ENCODE measurements at places on chromosomes 13 and 19.
A peak's percentile ranks its signal among the peaks of the same experiment; 100 is the strongest.

DNA sequence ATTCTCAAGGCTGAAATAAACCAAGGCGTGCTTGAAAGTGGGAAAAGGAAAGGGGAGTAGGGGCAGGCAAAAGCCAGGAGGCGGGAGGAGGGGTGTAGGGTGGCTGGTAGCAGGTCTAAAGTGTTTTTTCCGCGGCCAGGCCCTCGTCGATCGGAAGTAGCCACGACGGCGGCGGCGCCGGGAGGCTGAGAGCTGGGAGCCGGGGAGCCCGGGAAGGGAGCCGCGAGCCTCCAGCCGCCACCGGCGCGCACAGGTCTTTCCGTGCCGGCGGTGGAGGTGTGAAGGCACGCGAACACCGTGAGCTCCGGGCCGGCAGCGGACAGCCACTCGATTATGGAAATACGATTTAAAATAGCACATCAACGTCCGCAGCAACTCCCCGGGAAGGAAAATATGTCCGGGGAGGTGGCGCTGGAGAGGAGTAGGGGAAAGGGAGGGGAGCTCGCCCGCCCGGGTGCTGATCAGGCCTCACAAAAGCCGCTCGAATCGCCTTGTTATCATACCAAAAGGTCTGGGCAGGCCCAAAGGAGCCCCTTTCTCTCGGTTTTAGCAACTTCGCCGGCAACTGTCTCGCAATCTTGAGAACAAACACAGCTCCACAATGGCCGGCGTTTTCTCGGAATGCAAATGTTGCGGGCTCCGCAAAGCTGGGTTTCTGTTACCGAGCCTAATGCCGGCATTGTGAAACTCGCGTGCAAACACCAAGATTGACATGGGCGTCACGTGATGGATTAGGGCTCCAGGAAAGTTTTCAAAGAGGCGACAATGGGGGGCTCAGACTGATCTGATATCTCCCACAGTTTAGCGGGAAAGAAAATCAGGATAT, 2.9 kb upstream of the PCDH8 start:
- peak; percentile 5 for DNase-seq

GRCh38 chr19:3665681-3666544, 34.4 kb downstream of the PIP5K1C start:
- peak; percentile 36 for DNase-seq

DNA sequence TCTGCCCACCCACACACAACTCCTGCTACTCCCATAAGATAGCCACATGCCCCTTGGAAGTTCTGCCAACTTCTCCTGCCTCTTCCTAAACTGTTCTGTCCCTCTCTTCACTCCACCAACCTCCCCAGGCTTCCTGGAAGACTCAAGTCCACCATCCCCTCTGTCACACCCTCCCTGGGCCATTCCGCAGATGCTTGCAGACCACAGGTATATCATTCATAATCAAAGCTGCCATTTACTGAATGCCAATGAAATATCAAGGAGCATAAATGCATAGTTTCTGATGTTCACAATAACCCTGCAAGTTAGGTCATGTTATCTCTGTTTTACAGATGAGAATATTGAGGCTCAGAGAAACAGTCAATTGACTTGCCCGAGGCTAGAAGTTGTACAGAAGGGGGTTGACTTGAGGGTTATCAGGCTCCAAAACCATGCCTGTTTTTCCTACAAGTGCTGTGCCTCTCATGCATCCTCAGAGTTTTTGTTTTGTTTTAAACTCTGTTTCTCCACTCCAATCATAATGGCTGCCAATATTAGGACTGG, 135.6 kb downstream of the SLC7A1 start:
- no peak for DNase-seq

- no peak for DNase-seq
Observed at GRCh38 chr13:95226932-95227695, 74.1 kb downstream of the ABCC4 start.

GRCh38 chr19:17060802-17061201, 14.4 kb downstream of the HAUS8 start:
- DNase-seq, result no peak

GRCh38 chr19:13329766-13330165, 176.5 kb downstream of the CACNA1A start:
- no peak for DNase-seq

DNA sequence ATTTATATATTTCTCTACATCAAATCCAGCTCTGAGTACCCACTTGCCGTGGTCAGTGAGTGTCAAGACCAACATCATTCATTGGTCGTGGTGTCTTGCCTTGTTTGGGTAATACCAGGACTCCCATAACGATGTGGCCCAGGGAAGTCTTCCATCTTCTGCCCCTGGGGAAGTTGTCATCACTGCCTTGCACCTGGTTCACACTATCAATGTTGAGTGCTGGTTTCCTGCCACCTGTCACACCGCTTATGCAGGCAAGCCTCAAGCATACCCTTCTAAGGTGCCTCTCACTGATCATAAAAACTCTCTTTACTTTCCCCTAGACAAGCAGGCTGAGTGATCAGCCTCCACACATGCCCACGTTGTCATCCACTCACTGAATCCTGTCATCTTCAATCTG, 382.4 kb downstream of the KCTD12 start:
- DNase-seq, result no peak

DNA sequence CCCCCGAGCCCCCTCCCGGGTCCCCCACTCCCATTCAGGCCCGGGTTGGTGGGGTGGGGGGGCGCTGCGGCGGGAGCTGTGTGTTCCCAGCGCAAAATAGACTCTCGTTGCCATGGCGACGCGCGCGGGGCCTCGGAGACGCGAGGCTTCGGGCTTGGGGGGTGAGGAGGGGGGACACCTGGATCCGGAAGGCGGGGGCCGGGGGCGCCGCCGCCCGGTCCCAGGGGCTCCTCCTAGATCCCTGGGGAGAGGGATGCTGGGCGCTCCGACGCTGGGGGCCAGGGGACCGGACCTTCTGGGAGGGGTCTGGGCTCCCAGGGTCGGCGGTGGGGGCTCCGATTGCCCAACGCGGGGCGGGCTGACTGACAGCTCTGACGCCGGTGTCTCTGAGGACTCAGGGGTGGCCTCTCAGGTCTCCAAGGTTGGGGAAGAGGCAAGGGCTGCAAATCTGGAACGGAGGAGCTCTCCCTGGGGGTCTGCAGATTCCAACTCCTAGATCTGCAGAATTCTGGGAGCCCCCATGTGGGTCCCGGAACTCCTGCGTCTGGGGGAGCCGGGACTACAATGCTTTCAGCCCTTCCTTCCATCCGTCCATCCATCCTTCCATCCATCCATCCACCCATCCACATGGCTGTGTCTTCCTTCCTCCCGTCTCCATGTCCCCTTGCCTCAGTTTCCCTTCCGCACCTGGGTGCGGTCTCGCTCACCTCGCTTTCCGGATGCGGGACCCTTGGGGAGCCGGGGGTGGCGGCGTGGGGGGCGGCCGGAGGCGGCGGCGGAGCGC, 9.1 kb upstream of the SHISA7 start:
- DNase-seq, result no peak

GRCh38 chr13:94311893-94312292, 167.6 kb downstream of the DCT start:
- DNase-seq, result peak; percentile 56

DNA sequence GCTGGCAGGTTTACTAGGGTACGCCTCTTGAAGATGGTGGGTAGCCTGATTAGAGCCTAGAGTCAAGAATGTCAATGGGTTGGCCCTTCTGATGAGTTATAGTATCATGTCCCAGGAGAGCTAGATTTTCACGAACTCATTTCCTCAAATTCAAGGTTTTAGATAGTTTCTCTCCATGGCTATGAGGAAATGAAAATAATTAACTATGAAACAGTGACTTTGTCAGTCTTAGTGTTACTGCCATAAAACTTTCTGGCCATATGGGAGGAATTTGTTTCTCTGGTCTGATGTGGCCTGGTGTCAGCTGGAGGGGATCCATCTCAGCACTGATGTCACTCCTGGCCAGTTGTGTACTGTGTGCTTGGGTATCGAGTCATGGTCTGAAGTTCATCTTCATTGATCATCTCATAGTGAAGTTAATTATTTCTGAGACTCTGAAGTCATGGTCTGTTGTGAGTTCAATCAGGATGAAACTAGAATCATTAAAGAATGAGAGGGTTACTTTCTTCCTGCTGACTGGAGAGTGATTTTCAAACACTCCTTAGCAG, 49.4 kb upstream of the TNFSF11 start:
- no peak for DNase-seq

- no peak for DNase-seq
Observed at GRCh38 chr19:50909240-50910070, 1.7 kb downstream of the KLK4 start.

DNA sequence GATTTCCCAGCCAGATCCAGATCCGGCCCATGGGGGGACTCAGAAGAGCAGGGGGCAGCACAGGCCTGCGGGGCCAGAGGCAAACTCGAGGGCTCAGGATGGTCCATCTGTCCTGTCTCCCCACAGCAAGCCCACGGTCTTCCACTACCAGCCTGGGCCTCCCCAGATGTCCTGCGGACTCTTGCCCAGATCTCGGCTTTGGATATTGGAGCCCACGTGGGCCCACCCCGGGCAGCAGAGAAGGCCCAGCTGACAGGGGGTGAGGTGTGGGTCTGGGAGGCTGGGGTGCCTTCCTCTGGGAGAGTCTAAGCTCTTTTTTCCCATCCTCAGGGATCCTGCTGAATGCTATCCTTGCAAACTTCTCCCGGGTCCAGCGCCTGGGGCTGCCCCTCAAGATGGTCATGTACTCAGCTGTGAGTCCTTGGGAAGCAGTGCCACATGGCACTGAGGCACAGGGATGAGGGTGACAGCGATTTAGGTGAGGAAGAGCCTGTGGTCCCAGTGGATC, 3.4 kb downstream of the ACP4 start:
- no peak for DNase-seq

- no peak for DNase-seq
Observed at GRCh38 chr13:37209621-37210580, 104.4 kb upstream of the CSNK1A1L start.

DNA sequence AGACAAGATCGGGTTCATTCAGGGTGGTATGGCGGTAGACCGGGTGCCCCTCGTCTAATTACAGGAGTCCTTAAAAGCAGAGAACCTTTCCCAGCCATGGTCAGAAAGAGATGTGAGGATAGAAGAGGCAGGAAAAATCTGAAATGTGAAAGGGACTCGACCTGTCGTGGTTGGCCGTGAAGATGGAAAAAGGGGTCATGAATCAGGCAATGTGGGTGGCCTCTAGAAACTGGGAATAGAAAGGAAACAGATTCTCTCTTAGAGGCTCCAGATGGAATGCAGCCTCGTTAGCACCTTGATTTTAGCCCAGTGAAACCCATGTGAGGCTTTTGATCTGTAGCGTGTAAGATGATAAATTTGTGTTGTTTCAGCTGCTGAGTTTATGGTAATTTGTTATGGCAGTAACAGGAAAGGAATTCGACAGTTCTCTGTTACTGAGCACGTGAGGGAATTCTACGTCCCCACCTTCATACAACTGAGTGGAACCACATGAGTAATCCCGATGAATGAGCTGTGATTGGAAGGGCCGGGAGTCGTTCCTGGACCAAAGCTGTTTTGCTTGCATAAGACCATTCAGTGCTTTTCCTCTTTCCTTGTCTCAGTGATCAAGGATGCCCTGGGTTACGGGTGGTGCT, 11.0 kb upstream of the CA11 start:
- no peak for DNase-seq

DNA sequence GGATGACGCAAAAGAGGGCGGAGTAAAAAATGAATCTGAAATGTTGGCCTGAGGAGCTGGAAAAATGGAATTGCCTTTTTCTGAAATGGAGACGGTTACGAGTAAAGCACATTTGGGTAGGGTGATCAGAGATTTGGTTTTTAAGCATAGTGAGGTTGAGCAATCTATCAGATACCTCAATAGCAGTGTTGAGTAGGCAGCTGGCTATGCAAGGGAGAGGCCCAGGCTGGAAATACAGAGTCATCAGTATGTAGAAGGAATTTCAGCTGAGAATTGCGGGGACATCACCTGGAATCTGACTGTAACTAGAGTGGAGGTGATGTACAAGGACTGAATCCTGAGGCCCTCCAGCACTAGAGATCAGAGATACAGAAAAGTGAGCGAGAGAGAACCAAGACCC, 224.8 kb downstream of the LMO7 start:
- no peak for DNase-seq

DNA sequence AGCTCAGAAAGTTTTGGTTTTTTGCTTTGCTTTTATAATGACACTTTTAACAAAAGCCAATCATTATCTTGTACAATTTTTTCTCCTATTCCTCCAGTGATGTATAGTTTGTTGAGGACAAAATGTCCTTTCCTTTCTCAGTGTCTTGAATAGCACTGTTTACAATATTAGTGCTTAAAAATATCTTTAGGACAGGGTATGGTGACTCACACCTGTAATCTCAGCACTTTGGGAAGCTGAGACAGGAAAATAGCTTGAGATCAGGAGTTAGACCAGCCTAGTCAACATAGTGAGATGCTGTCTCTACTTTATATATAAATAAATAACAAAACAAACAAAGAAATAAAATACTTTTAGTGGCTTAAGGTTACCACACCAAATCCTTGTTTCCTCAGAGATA, 41.9 kb downstream of the SPRY2 start:
- no peak for DNase-seq
